CD4-positive, alpha-beta T cell treated with Interleukin-21 for 1 hour (primary cell): ENCODE measurements at places on chromosomes 5 and 9.

GRCh38 chr5:113215401-113216060 is 219.3 kb downstream of the TSSK1B start:
- DNase-seq: no peak

- DNase-seq: no peak
These were observed 3.6 kb downstream of the PCDHAC2 start for GRCh38 chr5:140969880-140970279.

GRCh38 chr9:114080773-114081440 is 2.8 kb upstream of the AMBP start:
- no peak for DNase-seq

DNA sequence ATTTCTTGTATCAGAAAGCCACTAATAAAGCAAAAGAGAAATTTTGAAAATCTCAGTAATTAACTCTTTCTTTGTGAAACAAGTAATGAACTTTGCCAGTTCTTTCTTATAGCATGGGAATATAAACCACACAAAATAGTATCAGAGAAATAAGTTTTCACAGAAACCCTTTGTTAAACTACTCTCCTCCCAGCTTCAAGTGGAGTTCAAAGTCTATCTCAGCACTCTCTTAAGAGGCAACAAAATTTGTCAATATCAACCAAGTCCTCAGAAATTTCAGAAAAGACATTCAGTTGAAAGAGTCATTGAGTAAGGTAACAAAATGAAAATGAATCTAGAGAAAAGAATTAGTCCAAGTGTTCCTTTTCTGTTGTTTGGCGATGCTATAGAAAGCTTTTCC is 89.3 kb downstream of the NTRK2 start:
- no peak for DNase-seq

DNA sequence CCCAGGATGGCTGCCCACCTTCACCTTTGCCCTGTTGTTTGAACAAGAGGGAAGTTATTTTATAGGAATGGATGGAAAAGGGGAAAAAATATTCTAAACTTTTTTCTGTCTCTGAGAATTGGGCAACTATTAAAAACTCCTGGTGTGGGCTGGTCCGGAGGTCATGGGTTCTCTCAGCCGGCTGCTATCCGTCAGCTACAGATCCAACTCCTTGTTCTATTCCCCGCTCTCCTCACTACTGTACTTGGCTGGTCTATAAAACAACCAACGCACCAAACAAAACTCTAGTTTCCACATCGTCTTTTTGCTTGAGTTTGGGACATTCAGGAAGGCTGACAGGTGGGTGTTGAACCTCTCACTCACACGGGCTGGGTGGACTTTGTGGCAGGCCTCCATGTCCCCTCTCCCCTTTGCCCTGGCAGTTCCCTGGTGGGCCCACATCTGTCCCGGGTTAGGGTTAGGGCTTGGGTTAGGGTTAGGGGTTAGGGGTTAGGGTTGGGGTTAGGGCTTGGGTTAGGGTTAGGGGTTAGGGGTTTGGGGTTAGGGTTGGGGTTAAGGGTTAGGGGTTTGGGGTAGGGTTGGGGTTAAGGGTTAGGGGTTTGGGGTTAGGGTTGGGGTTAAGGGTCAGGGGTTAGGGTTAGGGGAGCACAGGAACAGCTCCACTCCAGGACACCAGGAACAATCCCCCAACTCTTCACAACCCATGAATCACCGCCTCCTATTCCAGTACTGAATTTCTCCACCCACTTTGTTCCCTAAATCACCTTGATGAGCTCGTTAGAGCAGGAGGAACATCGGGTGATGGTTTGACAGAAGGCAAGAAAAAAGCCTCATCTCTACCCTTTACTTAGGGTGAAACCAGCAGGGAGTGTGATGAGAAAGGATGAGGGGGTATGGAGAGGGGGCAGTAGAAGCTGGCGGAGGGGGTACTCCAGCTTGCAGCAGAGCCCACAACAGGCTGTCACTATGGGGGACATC is 302.1 kb upstream of the IRX4 start:
- DNase-seq: no peak

GRCh38 chr5:127256886-127257597 is 33.6 kb upstream of the MEGF10 start:
- DNase-seq: no peak

GRCh38 chr5:136034984-136035383 is 6.2 kb downstream of the TGFBI start:
- DNase-seq: no peak

DNA sequence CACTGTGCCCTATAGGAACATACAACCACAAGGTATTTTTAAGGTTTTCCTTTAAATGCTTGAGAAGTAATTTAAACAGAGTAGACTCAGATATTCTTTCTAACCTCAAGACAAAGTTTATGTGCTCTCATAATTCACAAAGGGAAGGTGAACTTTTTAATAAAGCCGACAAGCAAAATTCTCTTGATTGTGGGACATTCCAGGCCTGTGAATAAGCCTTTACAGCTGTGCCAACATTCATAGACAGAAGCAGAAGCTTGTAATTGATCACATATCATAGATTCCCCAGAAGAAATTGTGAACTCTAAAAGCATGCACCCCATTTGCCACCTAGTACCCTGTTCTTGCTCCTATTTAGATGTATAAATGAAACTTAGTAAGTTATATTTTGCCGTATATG is 1107.8 kb upstream of the SEMA6A start:
- no peak for DNase-seq

- DNase-seq: no peak
These were observed 17.3 kb upstream of the RUFY1 start for GRCh38 chr5:179533024-179533423.

- DNase-seq: no peak
These were observed 280.5 kb downstream of the TUSC1 start for GRCh38 chr9:25397746-25398145.

- DNase-seq: no peak
These were observed 45.2 kb downstream of the ANKDD1B start for GRCh38 chr5:75656311-75657003.

DNA sequence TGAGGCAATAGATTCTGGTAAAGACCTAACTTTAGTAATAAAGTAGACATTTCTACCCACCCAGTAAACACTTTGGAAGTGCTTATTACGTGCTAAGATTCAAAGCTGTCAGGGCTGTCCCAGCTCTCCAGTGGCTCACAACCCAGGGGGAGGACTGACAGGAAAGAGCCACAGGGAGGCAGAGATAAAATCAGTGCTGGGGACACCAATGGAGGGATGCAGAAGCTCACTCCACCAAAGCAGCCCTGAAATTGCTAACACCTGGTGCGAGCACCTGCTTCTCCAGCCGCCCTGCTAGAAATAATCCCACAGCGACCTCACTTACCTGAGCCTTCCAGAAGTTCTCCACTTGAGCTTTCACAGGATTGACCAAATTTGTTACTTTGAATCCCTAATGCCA is 501.0 kb downstream of the BNC2 start:
- no peak for DNase-seq

- no peak for DNase-seq
These were observed 161.2 kb upstream of the PTGER4 start for GRCh38 chr5:40518485-40518917.

DNA sequence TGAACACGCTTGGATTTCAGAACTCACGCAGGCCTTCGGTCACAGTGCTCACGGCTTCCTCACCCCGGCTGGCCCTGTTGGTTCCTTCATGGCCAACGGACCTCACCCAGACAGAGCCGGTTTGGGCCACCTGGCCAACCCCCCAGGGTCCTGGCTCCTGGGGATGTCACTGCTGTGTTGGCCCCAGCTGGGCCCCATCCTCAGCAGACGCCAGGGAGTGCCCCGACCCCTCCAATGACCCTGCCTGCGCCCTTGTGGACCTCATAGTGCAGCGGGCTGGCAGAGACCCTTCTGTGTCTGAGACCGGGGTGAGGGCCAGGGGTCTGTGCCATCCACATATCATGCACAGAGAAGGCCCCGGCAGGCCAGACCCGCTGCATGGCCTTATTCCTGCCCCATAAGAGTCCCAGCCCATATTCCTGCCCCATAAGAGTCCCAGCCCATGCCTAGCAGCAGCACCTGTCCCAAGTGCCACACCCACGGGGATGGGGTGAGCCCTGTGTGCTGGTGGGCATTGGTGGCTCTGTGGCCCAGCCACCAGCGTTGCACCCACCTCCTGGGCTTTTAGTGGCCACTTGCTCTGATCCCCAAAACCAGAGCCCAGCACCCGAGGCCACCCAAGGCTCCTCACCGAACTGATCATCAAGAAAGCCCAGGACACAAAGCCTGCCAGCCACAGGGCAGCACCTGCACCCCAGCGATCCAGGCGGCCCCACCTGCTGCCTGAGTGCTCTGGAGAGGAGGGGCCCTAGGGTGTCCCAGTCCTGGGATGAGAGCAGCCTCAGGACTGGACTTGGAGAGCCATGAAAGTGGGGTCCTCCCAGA is 1.3 kb upstream of the LPCAT1 start:
- DNase-seq: no peak

DNA sequence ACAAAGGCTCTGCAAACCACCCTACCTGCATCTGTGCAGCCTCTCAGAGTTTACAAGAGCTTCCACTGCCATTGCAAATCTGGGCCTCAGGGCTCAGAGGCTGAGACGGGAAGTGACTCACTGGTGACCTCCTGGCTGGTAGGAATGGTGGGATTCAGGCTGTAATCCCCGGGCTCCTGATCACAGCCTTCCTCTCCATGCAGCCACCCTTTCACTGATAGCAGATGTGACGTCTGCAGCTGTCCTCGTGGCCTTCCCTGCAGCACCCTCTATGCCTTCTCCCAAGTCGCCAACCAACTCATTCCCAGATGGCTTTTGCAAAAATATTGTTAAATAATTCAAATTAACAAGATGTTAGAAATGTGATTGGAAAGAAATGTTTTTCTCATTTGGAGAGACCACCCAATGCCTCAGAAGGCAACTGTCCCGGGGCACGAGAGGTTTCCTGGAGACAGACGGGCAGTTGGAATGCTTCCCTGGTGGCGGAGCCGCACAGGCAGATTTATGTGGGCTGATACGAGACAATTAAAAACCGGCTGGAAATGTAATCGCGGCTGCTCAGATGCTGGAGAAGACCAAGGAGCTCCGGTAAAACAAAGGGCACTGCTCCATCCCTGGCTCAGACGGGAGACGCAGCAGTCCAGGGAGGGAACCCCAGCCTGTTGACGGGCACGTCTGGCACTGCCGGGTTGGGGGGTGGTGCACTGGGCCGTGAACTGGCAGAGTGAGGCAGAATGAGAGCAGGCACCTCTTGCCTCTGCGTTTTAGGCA is 34.4 kb upstream of the SLC25A51 start:
- DNase-seq: no peak

- DNase-seq: no peak
These were observed 638.6 kb downstream of the SEMA5A start for GRCh38 chr5:8907168-8907868.

GRCh38 chr5:119332208-119332607 is 23.6 kb upstream of the TNFAIP8 start:
- DNase-seq: no peak

DNA sequence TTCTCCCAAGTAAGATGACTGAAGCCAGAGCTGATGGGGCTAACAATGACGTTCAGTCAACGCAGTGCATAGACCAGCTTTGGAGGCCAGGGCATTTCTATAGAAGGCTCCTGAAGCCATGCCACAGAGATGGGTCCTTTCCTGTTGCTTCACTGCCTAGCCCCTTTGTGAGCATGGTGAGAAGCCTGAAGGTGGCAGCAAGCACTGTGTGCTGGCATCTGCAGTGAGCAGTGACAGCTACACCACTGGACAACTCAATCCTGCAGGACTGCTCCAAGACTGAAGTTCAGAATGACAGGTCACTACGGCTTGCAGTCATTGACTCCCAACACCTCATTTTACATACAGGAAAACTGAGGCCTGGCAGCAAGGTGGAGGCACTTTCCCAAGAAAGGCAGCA is 229.0 kb downstream of the TSSK1B start:
- DNase-seq: no peak

GRCh38 chr5:5026409-5026785 is 113.7 kb upstream of the ADAMTS16 start:
- no peak for DNase-seq
